ENCODE measurements at places on chromosomes 11 and 22.

DNA sequence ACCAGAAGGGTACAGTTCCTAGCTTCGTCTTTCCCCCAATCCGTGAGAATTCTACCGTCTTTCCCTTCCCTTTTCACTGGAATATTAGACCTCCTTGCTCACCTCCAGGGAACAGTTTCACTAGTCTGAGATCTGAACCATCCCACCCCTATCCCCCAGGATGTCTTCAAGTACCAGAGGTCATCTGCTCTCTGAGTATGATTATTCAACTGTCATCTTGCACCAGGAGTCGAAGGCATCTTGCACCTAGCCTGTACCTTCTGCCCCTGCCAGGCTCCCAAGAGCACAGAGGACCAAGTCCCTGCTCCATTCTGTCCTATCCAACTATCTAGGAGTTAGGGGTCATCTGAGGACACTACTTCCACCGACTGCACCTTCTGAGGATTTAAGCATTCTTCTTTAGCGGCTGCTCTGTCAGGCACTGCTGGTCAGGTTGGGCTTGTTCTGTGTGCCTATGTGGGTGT, 804 bp downstream of the ACER3 start:
- DNase-seq = no peak

- no peak for DNase-seq
Measured at GRCh38 chr11:387193-387793, 6.7 kb upstream of the PKP3 start.

GRCh38 chr22:26023104-26023775, 146.0 kb upstream of the SEZ6L start:
- DNase-seq = no peak

DNA sequence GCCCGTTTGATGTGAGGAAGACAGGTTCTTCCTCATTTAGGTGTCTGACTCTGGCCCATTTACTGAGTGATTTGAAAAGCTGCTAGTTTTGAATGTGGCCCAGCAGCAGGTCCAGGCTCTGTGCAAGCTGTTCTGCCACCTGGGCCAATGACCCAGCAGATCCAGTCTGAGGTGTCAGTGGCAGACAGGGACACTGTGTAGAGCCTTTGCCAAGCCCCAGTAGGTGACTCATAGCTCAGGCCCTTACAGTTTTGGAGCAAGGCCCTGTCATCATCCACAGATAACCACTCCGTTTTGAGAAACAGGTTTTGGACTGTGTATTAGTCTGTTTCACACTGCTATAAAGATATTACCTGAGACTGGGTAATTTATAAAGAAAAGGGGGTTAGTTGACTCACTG, 23.9 kb downstream of the TSPAN32 start:
- DNase-seq = no peak

DNA sequence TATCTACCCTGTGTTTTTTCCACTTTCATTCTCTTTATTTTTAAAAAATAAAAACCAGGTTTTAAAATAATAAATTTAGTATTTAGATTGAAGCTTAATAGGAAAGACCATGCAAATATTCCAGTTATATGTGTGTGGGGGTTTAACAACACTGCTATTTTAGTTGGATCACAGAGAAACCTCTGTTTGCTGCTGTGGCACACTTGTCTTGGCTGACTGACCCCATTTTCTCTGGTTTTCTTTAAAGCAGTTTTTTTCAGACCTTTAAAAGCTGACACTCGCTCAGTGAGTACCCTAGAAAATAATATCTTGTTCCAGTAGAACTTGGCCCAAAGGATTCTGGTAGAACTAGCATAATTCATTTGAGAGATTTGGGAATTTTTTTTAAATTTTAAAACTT, 31.6 kb downstream of the ACER3 start:
- DNase-seq = no peak

GRCh38 chr11:110362971-110363509, 66.6 kb upstream of the RDX start:
- DNase-seq = no peak

- DNase-seq = no peak
Measured at GRCh38 chr11:17333799-17334586, 17.6 kb upstream of the NCR3LG1 start.

GRCh38 chr11:128310676-128311445, 276.5 kb downstream of the ETS1 start:
- no peak for DNase-seq

DNA sequence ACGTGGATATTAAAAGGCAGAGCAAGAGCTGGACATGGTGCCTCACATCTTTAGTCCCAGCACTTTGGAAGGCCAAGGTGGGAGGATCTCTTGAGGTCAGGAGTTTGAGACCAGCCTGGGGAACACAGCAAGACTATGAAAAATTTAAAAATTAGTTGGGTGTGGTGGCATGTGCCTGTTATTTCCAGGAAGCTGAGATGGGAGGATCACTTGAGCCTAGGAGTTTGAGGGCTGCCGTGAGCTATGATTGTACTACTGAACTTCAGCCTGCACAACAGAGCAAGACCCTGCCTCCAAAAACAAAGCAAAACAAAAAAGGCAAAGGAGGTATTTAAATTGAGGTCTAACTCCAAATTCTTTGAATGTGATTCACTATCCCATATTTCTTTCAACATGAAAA, 23.5 kb downstream of the RDX start:
- DNase-seq = no peak

- no peak for DNase-seq
Measured at GRCh38 chr22:27318516-27318915, 483.0 kb downstream of the MN1 start.

- DNase-seq = no peak
Measured at GRCh38 chr11:59417023-59417422, 9.2 kb downstream of the OR5A2 start.

DNA sequence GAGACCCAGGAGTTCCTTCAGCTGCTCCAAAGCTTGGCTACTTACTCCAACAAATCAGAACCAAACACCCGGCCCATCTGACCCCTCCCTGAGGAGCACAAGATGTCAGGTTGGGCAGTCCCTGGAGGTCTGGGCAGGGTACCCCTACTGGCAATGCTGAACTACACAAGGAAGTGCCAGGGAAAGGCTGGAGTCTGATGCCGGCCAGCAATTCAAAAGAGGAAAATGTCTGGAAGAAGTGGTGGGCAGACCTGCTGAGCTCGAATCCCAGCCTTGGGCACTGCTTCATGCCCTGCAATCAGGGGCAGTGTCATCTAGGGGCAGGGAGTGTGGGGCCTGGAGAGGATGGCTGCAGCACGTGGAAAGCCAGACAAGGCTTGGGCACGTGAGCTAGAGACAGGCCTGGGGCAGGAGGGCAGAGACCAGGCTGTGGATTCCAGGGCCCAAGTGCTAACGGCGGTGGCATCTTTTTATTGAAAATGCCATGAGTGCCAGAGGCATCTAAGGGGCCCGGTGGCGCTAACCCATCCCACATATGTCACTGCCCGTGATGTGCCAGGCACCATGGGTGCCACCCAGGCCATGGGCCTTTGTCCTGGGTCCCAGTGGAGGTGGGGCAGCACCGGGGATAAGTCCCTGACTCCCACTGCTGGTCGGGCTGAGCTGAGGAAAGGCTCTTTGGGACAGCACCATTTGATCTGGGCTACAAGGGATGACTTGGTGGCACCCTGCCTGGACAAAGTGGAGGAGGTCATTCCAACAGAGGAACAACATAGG, 97.9 kb upstream of the PITPNB start:
- no peak for DNase-seq

DNA sequence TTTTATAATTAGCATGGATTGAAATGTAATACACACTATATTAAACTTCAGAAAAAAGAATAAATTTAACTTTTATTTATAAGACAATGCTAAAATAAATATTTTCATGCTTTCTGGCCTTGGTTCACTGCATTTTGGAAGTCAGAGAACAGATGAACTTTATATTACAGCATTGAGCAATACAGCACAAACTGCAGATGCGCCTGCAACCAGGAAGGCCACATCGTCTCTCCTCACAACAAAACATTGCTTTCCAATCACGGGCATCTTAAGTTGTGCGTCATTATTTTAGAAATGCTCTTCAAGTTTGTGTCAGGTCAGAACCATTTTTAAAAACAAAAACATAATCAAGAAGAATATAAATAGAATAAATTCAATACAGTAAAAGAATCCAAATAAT, 89.3 kb upstream of the CEP126 start:
- DNase-seq = no peak

- DNase-seq = no peak
Measured at GRCh38 chr22:50118557-50119168, 28.9 kb downstream of the MOV10L1 start.

GRCh38 chr22:37627545-37627944, 11.9 kb upstream of the SH3BP1 start:
- DNase-seq = no peak

Measured in right forelimb (tissue), 1 donor.